Glutamatergic neuron (in vitro differentiated cells): ENCODE measurements at places on chromosomes 5 and 9. TPM values are rescaled to one million over a fixed set of nuclear protein-coding genes. Genes with fewer than 3 reads are reported as not detected.

- H3K27me3 ChIP-seq, result peaks cover 1% of the 10 kb centered on the region
- H3K27ac ChIP-seq, result no peak overlapping the region
- no peak overlapping the region for H3K4me3 ChIP-seq
- no peaks in the 10 kb centered on the region for H3K36me3 ChIP-seq
Observed at GRCh38 chr5:11110128-11110527, 349.1 kb upstream of the DAP start.

DNA sequence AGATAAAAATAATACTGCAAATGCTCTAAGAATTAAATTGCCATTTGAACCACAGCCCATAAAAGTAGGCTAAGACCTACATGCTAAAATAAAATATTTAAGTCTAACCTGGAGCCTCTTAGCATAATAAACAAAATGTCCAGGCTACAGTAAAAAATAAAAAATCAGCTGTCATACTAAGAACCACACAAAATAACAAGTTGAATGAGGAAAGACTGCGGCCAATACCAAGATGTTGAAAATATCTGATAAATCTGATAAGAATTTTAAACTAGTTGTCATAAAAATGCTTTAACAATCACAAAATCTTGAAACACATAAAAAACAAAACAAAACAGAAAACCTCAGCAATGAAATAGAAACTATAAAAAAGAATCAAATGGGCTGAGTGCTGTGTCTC is 336.9 kb upstream of the MSX2 start:
- no peak overlapping the region for H3K27ac ChIP-seq
- peaks cover 4% of the 10 kb centered on the region for H3K4me1 ChIP-seq

DNA sequence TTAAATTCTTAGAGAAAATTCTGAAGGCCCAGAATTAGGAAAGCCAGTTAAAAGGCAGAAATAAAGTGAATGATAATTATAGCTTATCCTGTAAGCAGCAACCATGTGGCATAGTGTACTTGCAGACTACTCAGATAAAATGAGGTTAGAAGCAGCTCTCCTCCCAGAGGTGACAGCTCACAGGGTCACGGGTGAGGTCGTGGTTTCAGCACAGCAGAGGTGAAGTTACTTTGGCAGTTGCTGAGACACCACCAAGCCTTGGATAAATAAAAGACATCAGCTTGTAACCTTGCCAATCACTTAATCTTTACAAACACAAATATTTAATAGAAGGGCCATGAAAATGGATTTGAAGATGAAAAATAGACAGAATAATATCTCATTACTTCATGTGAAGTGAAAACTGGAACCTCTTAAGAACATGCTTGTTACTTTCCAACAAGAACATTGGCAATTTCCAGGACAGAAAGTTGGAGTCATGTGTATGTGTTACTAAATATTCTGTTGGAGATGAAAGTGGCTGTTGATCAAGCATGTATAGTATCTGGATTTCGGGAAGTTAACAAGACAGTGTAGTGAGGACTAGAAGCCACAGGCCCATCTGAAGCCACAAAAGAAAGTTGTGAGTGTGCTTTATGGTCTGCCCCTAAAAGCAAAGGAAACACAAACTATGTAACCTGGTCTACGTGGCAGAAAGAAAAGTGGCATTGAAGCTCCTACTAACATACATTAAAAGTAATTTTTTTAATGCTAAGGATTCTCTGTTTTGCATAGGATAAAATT is 134.4 kb downstream of the ERCC6L2 start:
- no peaks in the 10 kb centered on the region for H3K27me3 ChIP-seq
- no peak overlapping the region for H3K27ac ChIP-seq
- no peaks in the 10 kb centered on the region for H3K4me1 ChIP-seq
- H3K36me3 ChIP-seq, result no peaks in the 10 kb centered on the region

DNA sequence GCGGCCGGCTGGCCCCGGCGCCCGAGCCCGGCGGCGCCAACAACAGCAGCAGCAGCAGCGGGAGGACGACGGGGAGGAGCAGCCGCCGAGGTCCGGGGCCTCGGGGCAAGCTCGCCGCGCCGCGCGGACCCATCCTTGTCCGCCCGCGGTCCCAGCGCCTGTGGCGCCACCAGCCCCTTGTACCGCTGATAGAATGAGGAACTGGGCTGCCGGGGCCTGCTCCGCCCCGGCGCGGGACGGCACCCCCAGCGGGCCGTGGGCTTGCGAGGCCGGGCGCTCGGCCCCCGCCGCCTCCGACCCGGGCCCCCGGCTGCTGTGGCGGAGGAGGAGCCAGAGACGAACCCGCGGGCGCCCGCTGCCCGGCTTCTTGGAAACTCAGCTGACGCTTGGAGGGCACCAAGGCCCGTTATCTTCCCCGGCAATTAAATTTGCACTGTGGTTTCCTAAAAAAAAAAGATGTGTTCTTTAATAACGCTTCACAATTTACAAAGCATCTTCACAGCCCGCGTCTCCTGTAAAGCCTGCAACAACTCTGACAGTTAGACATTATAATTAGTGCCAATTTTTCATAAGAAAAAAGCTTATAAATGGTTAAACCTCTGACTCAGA is at the start of gene ARSB:
Gene ARSB (minus strand): TSS at position 195 of the 609 bp plus-strand sequence. CDS start 62 bp downstream, at position 133.
- H3K27me3 ChIP-seq, result peaks cover 11% of the 10 kb centered on the region
- H3K4me3 ChIP-seq, result peak within 1 kb of the TSS; percentile 97
- H3K4me1 ChIP-seq, result peaks cover 10% of the 10 kb centered on the region
- H3K36me3 ChIP-seq, result no peaks in the 10 kb centered on the region
- DNase-seq, result peak; percentile 71

GRCh38 chr9:123922911-123923310 is 7.0 kb downstream of the DENND1A start:
- H3K4me3 ChIP-seq, result no peak overlapping the region
- DNase-seq, result no peak
- H3K27me3 ChIP-seq, result no peaks in the 10 kb centered on the region
- H3K27ac ChIP-seq, result no peak overlapping the region
- H3K36me3 ChIP-seq, result peaks cover 10% of the 10 kb centered on the region
- no peaks in the 10 kb centered on the region for H3K4me1 ChIP-seq

KLF9 gene
- total RNA-seq, result 0.25 TPM

- H3K27ac ChIP-seq, result no peak overlapping the region
- no peaks in the 10 kb centered on the region for H3K27me3 ChIP-seq
- no peaks in the 10 kb centered on the region for H3K4me1 ChIP-seq
Observed at GRCh38 chr5:99105216-99105615, 176.4 kb upstream of the CHD1 start.

FOCAD gene
- 104 TPM for total RNA-seq

DNA sequence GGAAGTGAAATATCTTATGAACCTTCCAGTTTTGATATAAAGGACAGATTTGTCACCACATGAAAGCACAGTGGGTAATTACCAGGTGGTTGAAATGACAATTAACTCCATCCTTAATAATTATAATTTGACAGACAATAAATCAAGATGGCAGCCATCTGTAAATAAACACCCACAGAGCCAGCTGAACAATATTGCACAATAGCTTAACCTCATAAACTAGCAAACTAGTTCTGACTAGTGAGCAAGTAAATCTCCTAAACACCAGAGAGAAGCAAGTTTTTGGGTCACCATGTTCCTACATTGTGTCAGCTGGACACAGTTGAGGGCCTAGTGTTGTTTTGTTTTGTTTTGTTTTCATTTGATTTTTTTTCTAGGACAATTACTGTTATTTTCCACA is 577.4 kb downstream of the ACTL7B start:
- no peak for DNase-seq
- H3K36me3 ChIP-seq, result no peaks in the 10 kb centered on the region
- H3K4me3 ChIP-seq, result no peak overlapping the region
- H3K27ac ChIP-seq, result no peak overlapping the region

DNA sequence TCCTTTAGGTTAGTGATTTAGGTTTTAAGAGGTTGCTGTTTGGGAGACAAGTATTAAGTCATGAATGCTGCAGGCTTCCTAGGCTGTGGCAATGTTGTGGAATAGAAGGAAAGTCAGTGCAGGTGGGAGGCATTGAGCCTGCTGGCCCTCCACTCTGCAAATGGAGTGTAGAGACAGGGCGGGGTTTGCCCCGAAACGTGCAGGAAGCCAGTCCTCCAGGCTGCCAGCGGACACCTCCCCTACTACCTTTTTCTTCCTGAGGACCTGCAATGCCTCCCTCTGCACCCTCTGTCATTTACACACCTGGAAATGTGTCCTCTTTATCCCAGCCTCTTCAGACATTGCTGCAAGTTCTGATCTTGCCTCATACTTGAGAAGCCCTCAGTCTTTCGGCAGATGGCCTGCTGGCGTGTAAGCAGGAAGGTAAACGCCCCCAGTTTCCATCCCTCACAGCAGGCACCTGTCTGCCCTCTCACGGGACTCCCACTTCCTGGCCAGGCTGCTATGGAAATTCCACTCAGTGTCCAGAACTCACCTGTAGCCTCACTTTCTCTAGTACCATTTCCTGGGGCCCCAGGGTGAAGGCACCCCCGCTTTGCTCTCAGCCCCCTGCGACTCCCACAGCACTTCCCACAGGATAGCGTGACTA is 81.6 kb upstream of the BOD1 start:
- peaks cover 4% of the 10 kb centered on the region for H3K27me3 ChIP-seq
- no peaks in the 10 kb centered on the region for H3K36me3 ChIP-seq
- H3K27ac ChIP-seq, result no peak overlapping the region
- H3K4me3 ChIP-seq, result no peak overlapping the region
- H3K4me1 ChIP-seq, result peaks cover 14% of the 10 kb centered on the region
- DNase-seq, result no peak

LURAP1L gene
- total RNA-seq, result 25.6 TPM

ASPN gene
- not detected for total RNA-seq

GRCh38 chr5:71533615-71534014 is 53.5 kb upstream of the MCCC2 start:
- H3K4me3 ChIP-seq, result no peak overlapping the region
- no peaks in the 10 kb centered on the region for H3K4me1 ChIP-seq
- no peaks in the 10 kb centered on the region for H3K27me3 ChIP-seq
- DNase-seq, result no peak
- H3K27ac ChIP-seq, result no peak overlapping the region
- H3K36me3 ChIP-seq, result no peaks in the 10 kb centered on the region

DNA sequence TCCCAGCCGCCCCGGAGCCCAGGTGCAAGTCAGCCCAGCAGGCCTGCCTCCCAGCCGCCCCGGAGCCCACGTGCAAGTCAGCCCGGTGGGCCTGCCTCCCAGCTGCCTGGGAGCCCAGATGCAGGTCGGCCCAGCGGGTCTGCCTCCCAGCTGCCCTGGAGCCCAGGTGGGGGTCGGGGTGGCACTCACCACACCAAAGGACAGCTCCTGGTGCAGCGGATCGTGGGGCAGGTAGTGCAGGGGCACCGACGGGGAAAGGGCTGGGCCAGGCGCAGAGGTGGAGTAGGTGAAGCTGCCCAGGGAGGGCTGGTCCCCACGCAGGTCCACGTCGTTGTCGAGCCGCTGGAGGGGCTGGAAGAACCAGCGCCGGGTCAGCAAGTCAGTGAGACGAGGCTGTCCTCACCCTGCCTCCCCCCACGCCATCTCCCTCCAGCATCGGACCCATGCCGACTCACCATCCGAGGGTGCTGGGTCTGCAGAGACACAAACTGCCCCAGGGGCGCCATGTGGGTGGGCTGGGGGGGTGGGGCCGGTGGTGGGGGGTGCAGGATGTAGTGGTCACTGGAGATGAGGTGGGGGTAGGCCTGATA is 6.7 kb downstream of the RNF44 start:
- peaks cover 2% of the 10 kb centered on the region for H3K27me3 ChIP-seq
- no peak overlapping the region for H3K27ac ChIP-seq
- H3K4me1 ChIP-seq, result peaks cover 17% of the 10 kb centered on the region
- no peaks in the 10 kb centered on the region for H3K36me3 ChIP-seq
- no peak for DNase-seq

DNA sequence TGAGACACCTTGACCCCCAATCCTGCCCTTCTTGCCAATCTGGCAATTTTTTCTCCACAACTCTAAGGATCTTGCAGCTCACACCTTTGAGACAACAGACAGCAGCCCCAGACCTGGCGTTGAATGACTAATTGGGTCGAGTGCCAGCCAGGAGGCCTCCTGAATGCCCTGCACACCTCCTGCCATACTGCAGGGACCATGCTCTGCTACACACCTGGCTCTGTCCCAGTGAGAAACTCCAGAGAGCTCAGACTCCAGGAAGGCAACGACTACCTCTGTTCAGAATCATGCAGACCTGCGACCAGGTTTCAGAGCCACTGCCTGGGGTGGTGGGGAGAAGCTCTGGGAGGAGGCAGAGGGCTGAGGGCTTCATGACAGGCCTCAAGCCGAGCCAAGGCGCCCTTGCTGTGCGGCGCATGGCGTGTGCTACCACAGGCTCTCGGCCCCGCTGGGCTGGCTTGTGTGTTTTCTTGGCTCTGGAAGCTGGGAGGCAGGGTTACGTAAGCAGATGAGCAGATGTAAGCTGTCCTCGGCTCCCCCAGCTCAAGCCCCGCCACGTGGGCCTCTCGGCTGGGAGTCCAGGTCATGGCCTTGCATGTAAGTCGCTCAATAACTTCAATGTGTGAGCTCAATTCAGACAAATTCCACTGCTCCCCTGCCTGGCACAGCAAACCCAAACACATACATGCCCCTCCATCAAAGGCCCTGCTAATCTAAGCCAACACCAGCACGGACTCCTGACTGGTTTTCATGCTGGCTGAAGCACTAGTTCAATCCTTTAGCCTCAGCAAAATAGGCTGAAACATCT is 27.5 kb downstream of the B4GALT1 start:
- no peak overlapping the region for H3K27ac ChIP-seq
- no peak overlapping the region for H3K4me3 ChIP-seq

DNA sequence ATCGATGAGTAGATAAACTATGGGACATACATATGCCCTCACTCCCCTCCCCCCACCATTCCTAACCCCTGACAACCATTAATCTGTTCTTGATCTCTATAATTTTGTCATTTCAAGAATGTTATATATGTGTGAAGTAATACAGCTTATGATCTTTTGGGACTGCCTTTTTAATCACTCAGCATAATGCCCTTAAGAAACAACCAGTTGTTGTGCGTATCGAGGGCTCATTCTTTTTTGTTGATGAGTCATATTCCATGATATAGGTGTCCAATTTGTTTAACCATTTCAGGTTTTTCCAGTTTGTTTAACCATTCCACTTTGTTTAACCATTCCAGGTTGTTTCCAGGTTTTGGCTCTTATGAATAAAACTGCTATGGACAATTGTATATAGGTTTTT is 75.6 kb downstream of the ARHGEF28 start:
- H3K4me1 ChIP-seq, result peaks cover 5% of the 10 kb centered on the region
- H3K36me3 ChIP-seq, result no peaks in the 10 kb centered on the region
- DNase-seq, result no peak

GDA gene
- total RNA-seq, result 1.2 TPM

DNA sequence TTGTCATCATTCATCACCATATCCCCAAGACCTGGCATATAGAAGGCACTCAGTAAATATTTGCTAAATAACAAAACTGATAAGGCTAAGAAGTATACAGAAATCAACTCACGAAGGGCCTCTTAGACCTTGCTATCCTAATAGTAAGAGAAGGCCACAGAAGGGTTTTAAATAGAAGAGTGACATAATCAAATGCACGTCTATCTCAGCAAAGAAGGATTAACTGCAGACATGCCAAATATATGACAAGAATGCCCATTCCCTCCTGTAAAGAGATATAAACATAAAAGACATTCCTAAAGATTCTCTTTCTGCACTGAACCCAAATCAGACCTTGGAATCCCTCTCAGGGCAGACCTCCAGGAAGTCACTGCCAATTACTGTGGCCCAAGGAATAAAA is 34.1 kb downstream of the ECPAS start:
- DNase-seq, result no peak
- no peaks in the 10 kb centered on the region for H3K27me3 ChIP-seq
- H3K4me1 ChIP-seq, result no peaks in the 10 kb centered on the region
- no peak overlapping the region for H3K27ac ChIP-seq
